NCI-H187 treated with DMSO at 0.1 percent for 48 hours (cell line): ENCODE measurements at places on chromosomes 2 and 18.
A peak's percentile ranks its signal among the peaks of the same experiment; 100 is the strongest.

- DNase-seq: no peak
Measured at GRCh38 chr2:218508299-218508698, 59.9 kb downstream of the USP37 start.

GRCh38 chr18:22585821-22586220 is 168.1 kb upstream of the CTAGE1 start:
- DNase-seq: no peak

DNA sequence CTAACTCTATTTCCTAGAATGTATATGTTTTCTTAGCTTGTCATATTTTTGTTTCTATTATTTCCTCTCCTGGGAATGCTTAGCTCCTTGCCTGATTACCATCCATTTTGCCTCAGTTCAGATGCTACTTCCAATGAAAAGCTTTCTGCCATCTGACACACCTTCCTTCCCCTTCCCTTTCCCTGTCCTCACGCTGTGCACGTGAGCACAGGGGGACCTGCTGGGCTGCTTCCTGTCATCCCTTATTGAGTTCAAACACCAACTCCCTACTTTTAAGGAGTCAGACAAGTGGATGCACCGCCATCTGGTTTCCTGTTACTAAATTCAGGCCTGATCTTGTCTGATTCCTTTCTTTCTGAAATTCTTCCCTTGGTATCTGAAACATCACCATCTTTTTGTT is 2.4 kb upstream of the INO80C start:
- no peak for DNase-seq

DNA sequence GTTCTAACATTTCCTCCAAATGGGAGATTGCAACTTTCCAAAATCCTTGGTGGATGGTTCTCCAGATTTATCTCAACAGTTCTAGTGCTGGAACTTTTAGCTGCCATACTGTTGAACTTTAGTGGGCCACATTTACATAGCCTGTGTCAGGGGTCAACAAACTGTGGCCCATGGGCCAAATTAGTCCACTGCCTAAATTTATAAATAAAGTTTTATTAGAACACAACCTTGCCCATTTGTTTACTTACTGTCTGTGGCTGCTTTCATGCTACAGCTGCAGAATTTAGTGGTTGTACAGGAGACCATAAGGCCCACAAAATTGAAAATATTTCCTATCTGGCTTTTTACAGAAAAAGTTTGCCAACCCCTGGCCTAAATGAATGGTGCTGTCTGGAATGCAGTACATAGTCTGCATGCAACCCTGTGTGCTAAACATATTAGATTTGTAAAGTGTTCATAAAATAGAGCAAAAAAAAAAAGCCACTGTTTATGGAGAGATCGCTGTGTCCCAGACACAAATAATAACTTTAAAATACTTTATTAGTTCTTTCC is 30.3 kb downstream of the MGAT5 start:
- DNase-seq: no peak

- no peak for DNase-seq
Measured at GRCh38 chr2:107529146-107529545, 297.5 kb upstream of the RGPD4 start.

GRCh38 chr2:112897624-112897978 is 13.4 kb upstream of the IL37 start:
- DNase-seq: no peak

- no peak for DNase-seq
Measured at GRCh38 chr2:114550895-114551793, 108.7 kb downstream of the DPP10 start.

DNA sequence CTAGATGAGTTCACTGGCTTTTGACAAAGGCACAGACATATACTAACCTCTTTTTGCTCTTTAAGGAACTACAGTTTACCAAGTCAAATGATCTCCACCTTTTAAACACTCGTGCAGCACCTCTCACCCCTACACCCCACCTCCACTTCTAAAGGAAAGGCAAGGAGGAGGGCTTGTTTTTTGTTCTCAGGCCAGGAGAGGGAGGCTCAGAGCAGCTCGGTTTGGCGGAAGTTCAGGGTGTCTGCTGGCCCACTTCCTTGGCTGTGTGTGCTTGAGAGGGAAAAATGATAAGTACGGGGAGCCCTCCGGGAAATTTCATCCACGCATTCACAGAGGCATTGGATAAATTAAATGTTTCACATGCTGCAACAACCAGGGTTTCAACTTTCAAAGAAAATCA is 667.9 kb downstream of the BCL11A start:
- no peak for DNase-seq

DNA sequence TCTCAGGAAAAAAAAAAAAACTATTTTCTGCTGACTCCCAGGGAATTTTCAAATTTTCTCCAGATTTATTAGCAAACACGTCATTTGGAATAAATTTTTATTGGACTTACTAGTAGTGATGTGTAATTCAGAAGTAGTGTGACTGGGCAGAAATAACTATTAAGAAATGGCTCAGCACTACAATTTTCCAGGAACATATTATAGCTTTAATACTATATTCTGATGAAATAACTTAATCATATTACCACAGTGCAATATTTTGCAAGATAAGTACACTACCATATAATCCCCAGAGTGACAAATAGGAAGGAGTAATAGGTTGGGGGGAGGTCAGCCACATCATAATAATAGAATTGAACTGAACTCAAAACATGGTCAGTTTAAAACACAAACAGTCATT is 19.7 kb upstream of the TNFAIP6 start:
- DNase-seq: no peak

DNA sequence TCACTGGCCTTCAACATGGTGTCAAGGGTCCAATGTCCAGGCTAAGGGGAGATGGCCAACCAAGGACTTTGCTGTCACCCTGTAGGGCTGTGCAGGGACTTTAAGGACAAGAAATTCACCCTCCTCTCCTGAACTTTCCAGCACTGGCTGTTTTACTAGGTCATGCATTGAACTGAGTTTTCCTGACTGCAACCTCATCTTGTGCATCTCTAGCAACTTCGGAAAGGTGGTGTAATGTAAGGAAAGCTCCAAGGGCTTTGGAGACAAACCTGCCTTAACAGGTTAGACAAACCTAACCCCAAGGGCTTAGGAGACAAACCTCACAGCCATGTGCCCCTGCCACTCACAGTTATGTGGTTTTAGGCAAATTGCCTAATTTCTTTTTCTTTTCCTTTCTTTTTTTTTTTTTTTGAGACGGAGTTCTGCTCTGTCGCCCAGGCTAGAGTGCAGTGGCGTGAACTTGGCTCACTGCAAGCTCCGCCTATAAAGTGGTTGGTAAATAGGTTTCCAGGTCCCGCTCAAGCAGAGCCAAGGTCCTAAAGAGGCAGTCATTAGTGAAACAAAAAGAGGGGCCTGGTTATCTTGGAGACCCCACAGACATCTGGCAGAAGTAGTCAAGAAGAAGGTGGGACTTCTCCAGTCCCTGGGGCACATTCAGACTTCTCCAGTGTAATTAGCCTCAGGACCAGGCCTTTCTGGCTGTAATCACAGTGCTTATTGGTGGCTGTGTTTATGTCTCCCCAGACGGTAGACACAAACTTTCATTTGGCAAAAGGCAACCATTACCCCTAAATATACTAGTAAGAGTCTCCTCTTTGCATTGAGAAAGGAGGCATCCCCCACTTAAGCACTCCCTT is 37.6 kb upstream of the PMAIP1 start:
- DNase-seq: no peak

DNA sequence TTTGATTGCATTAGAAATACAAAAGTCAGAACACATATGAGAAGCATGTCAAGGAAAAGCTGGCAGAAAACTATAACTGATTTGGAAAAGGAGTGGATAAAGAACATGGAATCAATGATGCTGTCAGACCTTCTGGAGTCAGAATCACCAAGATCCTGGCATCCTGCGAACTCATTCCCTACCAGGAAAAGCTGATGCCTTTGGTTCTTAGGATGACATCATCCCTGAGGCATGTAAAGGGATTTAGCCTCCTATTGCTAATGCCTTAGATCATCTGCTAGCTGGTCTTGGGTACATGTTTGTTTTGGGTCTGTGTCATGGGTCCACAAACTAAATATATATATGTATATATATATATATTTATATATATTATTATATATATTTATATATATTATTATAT is 680.7 kb downstream of the EPHA4 start:
- no peak for DNase-seq

DNA sequence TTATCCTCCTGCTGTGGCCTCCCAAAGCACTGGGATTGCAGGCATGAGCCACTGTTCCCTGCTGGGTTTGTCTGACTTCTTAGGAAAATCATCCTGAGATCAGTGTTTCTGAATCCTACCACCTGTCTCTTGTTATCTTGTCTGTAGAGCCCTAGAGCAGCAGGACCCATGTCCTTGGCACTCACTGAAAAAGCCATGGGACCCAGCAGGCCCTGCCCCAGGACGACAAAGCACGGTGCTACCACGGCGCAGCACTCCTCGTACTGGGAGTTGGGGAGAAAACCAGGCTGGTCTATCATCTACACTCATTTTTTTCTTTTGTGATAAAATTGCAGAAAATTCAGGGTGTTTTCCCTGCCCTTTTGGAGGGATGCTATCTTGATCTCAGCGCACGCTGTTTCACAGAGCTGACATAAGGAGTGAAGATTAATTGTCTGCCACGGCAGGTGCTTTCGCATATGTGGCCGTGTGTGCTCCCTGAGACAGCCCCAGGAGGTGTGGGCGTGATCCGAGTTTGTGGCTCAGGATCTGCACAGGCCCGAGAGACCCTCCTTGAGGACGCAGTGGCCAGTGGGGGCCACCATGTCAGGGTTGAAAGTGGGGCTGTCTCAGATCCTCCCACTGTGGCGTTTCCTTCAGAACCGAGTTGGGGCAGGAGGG is 179.1 kb downstream of the LDLRAD4 start:
- no peak for DNase-seq

DNA sequence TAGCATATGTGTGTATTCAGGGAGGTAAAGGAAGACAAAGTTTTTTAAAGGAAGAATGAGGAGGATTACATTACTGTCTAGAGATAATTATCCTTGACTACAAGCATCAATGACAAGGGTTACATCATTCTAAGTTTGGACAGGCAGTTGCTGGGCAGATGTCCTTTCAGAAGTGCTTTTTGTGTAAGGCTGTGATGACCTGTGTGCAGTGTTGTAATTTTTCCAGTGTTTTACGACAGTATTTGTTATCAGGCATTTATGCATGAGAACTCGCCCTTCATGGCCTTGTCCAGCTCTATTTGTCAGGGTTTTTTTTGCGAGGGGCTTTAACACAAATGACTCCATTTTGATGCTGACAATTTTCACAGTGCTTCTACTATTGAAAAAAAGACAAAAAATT is 658.3 kb upstream of the NXPH2 start:
- DNase-seq: no peak

DNA sequence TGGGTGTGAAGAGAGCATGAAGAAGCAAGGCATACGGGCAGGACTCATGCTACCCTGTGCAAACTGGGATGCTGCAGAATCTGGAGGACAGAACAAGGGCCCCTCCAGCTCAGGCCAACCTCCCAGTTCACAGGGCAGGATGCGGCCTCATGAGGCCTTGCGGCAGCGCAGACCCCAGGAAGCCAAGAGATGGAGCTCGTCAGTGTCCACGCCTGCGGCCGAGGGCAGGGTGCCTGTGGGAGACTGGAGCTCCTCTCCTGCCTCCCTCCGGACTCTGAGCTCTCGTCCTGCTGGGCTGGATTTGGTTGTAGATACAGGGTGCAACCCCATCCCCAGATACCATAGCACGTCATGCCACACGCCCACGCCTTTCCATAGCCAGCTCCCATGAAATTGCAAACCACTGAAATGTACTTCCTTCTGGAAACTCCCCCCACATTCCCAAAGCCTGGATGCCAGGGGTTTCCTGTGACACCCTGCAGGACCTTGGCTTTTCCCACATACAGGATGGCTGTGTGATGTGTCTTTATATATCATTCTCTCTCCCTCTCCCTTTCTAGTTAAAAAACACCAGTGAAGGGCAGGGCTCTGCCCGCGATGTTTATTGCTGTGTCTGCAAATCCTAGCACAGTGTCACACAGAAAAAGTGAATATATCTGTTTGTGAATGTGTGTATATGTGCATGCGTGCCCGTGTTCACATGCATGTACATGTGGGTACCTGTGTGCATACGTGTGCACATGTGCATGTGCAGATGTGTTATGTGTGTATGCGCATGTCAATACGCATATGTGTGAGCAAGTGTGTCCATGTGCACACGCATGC is 12.3 kb upstream of the SNTG2 start:
- DNase-seq: no peak

- DNase-seq: no peak
Measured at GRCh38 chr2:133532919-133533318, 35.3 kb downstream of the NCKAP5 start.

DNA sequence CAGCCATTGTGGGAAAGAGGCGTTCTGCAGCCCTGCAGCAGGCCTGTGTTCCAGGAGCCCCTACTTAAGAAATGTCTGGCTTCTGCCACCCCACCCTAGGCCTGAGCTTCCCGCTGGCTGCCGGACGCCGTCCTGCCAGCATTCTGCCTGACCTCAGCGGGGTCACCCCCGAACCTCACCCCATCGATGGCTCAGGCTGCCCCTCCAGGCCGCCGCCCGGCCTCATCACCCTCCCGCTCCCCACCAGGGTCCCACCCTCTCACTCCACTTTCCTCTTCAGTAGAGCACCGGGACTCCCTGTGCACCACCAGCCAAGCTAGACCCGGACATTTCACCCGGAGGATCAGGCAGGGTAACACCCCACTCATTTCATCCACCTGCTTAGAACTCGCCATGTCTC is 73.6 kb upstream of the SALL3 start:
- no peak for DNase-seq

GRCh38 chr18:77103187-77103850 is 29.3 kb downstream of the MBP start:
- DNase-seq: no peak

GRCh38 chr2:215749092-215749957 is 264.0 kb downstream of the MREG start:
- no peak for DNase-seq

DNA sequence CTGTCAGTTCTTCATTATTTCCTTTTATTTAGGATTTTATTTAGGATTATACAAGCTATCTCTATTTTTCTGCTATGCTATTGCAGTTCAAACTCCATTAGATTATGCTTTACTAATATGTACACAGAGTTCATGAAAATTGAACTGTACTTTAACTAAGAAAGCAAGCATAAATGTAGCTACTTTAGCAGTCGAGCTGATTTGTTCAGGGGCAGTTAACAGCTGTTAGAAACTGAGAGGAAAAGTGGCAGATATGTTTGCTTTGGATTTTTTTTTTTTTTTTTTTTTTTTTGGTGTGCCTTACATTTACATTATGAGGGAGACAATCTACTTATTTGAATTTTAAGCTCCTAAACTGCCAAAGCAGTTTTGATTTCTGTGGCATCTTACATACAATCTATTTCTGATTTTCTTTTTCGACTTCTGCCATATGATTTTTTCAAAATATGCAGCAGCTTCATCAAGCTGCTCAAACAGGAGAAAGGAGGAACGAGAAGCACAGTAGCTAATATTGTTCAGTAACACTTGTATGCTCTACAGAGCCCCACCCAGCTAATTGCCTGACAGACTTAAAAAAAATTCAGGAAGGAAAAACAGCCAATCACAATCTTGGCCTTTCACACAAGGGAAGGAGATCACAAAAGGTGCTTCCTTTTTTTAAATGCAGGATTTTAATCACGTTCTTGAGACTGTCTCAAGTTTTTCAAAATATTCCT is 233.4 kb upstream of the SIX3 start:
- peak; percentile 36 for DNase-seq

- no peak for DNase-seq
Measured at GRCh38 chr2:64085936-64086335, 58.3 kb downstream of the PELI1 start.
